Stimulated activated naive B cell treated with anti-CD40 and anti-IgM and Interleukin-4, amounts not matched to agents 10 μg/mL and 1 μg/mL and 100 μg/mL, for 72 hours (primary cell): ENCODE measurements at places on chromosomes 1 and 21.
A peak's percentile ranks its signal among the peaks of the same experiment; 100 is the strongest.

DNA sequence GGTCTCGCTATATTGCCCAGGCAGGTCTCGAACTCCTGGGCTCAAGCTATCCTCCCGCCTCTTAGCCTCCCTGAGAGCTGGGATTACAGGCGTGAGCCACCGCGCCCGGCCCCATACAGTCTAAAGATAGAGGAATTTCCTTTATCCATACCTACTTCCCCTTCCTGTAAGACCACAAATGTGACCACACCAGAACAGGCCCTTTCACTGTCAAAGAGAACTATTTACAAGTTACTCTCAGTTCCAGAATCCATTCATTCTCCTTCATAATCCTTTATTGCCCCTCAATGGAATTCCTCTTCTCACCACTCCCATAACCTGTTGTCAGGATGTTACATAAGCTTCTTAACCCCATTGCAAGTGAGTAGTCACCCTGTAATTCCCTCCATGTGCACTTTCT, 26.3 kb upstream of the SLC5A9 start:
- no peak for DNase-seq

DNA sequence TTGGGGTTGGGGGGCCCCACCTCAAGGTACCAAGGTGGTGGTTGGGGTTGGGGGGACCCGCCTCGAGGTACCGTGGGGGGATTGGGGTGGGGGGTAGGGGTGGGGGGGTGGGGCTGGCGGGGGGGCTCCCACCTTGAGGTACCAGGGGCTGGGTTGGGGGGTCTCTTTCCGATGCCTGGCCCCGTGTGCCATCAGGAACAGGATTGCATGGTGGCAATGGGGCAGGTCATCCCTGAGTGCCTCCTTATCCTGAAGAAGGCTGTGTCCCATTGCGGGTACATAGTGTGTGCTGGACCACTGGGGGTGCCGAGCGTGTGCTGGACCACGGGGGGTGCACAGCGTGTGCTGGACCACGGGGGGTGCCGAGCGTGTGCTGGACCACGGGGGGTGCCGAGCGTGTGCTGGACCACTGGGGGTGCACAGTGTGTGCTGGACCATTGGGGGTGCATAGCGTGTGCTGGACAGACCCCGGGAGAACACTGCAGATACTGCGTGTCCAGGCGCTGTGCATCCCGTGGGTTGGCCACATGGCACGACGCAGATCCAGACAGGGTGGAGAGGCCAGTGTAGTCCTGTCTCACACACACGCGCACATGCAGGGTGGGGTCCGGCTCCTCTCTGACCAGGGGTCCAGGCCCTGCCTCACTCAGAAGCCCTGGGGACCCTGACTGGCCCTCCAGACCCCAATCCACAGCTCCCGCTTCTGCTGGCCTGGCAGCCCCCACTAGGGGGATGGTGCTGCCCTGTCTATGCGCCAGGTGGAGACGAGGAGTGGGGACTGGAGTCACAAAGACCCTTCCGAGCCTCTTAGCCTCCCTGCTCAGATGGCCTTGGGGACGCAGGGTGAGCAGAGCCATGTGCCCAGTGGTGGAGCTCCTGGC, 4.2 kb downstream of the SCNN1D start:
- no peak for DNase-seq

DNA sequence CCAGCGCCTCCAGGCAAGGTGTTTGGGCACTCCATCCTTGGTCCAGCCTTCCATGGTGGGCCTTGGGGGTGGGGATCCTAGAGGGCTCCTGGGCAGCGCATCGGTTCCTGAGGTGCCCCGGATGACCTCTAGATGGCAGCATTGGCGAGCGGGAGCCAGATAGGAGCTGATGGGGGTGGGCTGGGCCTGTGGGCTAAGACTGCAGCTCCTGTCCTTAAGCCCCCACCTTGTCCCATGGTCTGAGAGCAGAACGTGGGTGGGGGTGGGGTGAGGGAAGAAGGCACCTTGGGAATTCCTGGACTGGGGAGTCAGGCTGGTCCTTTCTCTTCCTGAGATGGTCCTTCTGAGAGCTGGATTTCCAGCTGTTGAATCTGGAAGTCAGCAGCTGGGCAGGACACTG, 93.4 kb upstream of the CSF3R start:
- peak; percentile 40 for DNase-seq

GRCh38 chr1:204972426-204972825, 70.6 kb upstream of the CNTN2 start:
- DNase-seq, result no peak

DNA sequence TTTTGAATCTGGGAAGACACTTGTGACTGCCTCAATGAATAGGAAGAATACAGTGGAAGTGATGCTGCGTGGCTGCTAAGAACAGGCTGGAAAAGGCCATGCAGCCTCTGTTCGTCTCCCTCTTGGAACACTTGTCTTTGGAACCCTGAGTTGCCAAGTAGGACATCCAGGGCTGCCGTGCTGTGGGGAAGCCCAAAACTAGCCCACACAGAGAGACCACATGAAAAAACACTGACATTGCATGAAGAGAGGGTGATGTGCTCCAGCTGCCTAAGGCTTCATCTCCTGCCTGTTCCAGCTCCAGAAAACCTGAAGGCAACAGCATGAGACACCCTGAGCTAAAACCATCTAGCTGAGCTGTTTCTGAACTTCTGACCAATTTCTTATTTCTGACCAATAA, 61.1 kb upstream of the GNG4 start:
- DNase-seq, result no peak

DNA sequence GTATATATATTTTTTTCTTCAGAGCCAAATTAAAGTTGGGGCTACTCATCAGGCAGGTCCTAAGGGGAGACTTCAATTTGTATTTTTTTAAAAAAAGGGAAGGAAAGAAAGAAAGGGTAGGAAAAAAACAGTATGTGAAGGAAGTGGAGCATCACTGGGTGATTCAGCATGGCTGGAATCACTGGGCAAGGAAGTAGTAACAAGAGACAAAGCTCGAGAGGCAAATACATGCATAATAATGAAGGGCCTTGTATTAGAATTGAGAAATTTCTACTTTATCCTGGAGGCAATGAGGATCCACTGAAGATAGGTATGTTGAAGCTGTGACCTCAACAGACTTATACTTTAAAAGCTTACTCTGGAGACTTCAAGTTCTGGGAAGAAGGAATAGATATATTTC, 184.4 kb downstream of the COQ8A start:
- no peak for DNase-seq

- peak; percentile 23 for DNase-seq
Measured at GRCh38 chr1:119475866-119476439, 31.1 kb upstream of the HSD3B1 start.

GRCh38 chr1:42418516-42418915, 37.3 kb downstream of the ZMYND12 start:
- no peak for DNase-seq

GRCh38 chr1:159941141-159941540, 4.3 kb downstream of the IGSF9 start:
- no peak for DNase-seq

DNA sequence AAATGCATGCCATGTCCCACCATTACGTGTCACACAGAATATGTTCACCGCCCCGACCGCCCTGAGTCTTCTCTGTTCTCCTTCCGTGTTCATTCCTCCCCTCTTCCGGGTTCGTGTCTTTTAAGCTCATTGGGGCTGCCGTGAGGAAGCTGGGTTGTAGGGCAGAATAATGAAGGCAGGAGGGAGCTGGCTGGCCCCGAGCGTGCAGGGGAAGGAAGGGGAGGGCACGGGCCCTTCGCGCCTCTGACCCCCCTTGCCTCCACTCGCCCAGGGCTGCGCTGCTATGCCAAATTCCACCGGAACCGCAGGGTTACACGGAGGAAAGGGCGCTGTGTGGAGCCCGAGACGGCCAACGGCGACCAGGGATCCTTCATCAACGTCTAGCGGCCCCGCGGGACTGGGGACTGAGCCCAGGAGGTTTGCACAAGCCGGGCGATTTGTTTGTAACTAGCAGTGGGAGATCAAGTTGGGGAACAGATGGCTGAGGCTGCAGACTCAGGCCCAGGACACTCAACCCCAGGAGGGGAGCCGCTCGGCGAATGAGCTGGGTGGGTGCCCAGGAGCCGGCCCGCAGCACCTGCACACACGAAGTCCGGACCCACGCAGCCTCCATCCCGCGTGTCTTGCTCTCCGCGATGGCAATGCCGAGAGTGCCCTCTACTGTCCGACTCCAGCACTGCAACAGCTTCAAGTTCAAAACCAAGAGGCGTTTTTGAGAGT, 16.5 kb upstream of the AGTRAP start:
- peak; percentile 72 for DNase-seq

- DNase-seq, result no peak
Measured at GRCh38 chr1:234720709-234721441, 110.9 kb upstream of the IRF2BP2 start.
